ENCODE measurements at places on chromosomes 1 and 21.

DNA sequence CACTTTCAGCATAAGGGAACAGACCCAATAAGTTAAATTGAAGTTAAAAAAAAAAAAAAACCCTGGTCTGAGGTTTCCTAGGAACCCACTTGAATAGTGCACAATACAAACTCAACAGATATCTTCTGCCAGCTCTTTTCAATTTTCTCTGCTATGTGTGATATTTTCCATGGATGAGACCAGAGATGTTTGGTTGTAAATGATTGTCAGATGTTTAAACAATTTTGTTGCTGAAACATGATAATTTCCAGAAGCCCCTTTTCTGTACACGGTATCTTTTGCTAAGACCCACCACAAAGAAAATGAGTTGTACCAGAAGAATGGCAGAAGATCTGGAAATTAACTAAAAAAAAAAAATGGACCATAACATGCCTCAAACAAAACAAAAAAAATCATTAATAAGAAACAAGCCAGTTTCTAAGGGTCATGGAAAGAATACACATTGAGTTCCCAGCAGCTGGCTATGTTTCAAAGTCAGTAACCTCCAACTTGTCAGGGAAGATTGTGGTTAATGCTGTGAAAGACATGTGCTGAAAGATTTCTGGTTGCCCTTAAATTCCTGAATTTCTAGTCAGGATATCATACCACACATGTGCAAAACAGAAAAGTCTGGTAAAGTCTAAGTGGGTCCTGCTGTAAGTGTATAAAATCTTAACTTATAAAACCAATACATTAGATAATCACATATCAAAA is 35.6 kb upstream of the MGST3 start:
- DNase-seq: no peak

GRCh38 chr1:175015243-175015642 is 8.0 kb downstream of the MRPS14 start:
- no peak for DNase-seq

DNA sequence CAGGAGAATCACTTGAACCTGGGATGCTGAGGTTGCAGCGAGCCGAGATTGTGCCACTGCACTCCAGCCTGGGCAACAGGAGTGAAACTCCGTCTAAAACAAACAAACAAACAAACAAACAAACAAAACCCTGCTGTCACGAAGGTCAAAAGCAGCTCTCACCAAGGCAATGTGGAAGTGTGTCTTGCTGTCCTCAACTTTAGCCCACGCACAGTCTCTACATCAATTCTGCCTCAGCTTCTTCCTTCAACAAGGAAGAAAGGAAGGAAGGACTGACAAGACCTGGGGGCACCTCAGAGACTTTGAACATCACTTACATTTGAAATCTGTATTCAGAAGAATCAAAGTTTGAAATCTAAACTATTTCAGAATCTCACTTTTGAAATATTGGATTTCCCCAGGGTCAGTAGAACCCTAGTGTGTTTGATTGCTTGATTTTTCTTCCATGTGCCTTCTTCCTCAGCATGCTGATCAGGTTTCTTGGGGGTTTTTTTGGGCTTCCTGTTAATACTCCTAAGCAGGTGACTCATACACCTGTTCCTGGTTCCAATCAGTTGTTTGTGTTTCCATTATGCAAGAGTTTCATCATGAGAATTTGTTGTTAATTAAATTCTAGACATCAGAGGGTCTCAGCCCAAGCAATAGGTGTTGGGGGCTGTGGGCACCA is 6.5 kb upstream of the CSTB start:
- no peak for DNase-seq

DNA sequence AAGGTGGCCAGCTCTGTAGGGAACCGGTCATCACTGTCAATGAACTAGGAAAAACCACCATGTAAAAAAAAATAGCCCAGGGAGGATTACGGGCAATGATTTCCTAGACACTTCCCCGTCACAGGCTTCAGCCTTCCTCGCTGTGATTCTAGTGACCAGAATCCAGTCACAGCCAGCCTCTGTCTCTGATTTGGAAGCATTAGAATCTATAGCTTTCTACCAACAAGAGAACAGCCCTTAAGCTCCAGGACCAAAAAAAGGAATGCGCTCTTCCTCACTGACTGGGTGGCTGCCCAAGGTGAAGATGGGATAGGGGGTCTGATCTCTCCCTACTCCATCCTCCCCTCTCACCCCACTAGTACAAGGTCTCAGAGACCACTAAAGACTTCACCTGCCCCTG is 67.2 kb downstream of the TEX35 start:
- no peak for DNase-seq

- DNase-seq: no peak
Observed at GRCh38 chr21:16535626-16536025, 805.8 kb downstream of the USP25 start.

- peak; percentile 16 for DNase-seq
Observed at GRCh38 chr1:50368179-50369007, 54.9 kb downstream of the DMRTA2 start.

DNA sequence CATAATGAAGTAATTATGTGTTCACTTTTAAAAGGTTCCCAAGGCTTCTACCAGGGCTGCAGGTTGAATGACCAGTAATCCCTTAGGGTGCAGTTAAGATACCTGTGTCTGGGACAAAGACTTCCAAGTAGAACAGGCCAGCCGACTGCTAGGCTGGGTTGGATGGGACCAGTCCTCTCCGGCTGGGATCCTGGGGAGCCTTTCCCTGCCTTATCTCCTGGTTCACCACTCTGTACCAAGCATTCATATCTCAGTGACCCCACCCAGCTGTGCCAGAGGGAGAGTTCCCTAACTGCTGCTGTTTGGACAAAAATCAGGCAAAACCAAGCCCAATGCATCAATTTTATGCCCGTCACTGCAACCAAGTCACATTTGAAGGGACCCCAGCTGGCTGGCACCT is 116.2 kb upstream of the ATP1A1 start:
- DNase-seq: no peak

DNA sequence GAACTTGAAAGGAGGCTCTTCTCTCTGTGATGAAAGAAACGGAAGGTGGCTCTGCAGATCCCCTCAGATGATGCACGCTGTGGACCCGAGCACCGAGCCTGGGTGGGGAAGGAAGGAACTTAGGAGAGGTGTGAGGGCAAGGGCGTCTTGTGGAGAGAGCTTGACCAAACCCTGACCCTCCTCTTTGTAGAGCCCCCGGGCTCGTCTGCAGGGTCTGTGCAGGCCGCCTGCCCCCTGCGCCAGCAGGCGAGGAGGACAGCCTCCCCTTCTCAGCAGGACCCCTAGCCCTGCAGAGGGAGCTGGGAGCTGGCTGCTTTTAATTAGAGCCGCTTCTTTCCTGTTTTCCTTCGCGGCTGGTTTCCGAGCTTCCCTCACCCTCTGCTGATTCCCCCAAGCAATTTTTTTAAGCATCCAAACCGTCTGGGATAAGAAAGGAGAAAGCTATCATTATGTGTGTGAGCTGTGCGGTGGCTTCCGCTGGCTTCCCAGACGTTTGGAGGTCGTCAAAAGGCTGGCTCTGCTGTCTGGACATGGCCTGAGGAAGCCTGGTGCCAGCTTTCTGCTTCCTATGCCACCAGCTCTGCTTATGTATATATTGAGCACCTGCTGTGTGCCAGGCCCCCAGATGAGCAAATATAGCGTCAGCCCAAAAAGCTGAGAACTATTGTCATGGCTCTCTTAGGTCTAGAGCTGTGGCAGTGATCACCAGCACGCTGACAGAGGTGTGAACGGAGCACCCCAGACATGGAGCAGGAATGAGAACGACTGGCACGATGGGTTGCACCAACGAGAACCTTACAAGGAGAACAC is 160.2 kb upstream of the IRF2BP2 start:
- DNase-seq: no peak

- DNase-seq: no peak
Observed at GRCh38 chr1:11648732-11649158, 5.5 kb downstream of the FBXO2 start.

DNA sequence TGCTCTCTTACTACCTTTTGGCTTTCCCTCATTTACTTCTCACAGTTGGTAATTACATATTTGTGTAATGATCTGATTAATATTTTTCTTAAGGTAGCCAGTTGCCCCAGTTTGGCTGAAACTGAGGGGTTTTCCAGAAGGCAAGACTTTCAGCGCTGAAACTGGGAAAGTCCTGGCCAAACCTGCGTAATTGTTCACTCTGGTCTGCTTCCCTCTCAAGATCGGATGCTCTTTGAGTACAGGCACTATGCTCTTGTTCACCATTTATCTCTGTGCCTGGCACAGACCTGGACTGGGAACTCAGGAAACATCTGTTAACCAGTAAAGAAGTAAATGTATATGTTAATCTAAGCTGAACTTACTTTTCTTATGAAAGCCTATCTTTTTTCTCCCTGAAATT is 209.6 kb upstream of the HOOK1 start:
- DNase-seq: no peak

DNA sequence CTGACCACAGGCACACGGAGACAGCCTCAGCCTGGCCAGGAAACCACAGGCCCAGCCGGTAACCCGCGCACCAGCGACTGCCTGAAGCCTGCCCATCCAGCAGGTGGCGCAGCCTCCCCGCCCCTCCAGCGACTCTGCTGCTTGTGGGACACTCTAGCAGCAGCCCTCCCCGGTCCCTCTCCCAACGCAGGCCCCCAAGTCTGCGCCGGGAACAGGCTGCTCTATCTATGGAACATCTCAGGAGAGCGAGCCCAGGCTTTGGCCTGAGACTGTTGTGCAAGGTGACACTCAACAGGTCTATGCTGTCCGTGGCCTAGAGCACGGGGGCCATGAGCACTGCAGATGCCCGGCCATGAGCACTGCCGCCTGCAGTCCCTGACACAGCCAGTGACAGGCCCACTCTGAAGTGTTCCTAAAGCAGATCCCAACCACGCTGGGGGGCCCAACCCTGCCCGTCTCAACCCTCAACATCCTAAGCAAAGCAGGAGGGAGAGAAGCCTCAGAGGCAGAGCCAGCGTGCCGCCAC is 28.4 kb downstream of the WDR4 start:
- DNase-seq: peak; percentile 29

- peak; percentile 3 for DNase-seq
Observed at GRCh38 chr1:216742625-216743024, 19.4 kb upstream of the ESRRG start.

- DNase-seq: peak; percentile 70
Observed at GRCh38 chr1:226882631-226883409, 12.4 kb downstream of the PSEN2 start.

DNA sequence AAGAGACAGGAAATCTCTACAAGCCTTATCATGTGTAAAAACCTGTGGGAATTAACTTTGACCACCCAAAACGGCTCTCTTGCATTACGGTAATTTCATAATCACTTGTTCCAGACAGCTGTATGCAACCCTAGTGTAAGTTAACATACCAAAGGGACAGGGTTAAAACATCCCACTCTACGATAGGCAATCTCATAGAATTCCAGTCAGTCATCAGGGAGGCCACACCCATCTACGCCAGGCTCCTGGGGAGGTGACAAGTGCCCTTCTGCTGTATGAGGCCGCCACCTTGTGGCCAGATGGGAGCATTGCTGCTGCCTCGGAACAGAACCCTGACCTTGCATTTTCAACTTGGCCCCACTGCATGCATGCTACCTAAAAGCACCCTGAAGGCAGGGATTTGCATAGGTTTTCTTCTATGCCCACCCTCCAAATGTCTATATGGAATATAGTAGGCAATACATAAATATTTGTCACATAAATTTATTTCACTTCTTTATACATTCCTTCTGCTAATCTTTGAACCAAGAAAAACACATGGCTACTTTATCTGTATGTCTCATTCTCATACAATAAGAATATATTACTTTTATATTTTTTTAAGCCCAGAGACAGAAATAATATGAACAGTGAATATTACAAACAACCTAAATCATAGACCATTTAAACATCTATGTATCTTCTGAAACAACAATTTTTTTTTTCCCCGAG is 12.6 kb downstream of the HSF2BP start:
- DNase-seq: peak; percentile 93

DNA sequence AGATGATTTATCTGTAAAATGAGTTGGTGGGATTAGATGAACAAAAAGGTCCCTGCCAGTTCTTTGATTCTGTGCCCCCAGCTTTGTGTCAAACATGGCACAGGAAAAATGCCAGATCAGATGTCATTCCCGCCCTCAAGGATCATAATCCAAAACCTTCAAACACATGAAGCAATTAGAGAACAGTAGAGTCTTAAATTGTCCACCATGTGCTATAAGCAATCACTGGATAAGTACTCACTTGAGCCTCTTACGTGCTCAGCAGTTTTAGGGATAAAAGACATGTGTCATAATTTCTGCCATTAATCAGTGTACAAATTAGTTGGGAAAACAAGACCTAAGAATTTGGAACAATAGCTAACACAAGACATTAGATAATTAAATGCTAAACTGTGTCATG is 15.4 kb upstream of the KIAA0040 start:
- peak; percentile 98 for DNase-seq

- DNase-seq: no peak
Observed at GRCh38 chr21:36658926-36659325, 40.0 kb upstream of the SIM2 start.

GRCh38 chr1:31581821-31582810 is 5.8 kb downstream of the TINAGL1 start:
- DNase-seq: no peak

DNA sequence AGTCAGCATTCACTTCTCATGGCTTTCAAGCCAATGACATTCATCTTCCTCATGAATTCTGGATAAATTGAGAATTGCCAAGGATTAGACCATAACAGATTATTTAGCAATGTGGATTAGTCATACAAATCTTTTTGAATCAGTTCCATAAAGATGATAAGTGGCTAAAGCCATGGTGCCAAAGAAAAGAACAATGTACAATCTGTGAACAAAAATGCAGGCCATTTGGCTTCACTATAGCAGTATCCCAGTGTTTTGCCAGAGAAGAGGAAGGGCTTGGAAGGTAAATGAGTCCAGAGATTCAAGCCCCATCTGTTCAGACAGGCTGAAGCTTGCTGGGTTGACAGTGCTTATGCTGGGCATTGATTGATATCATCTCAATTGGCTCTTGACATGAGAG is 376.4 kb upstream of the LRRC7 start:
- DNase-seq: peak; percentile 92

- no peak for DNase-seq
Observed at GRCh38 chr1:230754796-230755195, 7.6 kb downstream of the CAPN9 start.

- no peak for DNase-seq
Observed at GRCh38 chr1:163770265-163770664, 448.5 kb downstream of the NUF2 start.

- no peak for DNase-seq
Observed at GRCh38 chr1:1182491-1183220, 9.0 kb downstream of the TTLL10 start.

- DNase-seq: no peak
Observed at GRCh38 chr1:215055281-215055935, 27.1 kb upstream of the KCNK2 start.

- DNase-seq: no peak
Observed at GRCh38 chr1:73744985-73745384, 453.0 kb downstream of the LRRIQ3 start.

- DNase-seq: no peak
Observed at GRCh38 chr1:153122831-153123421, 9.6 kb upstream of the SPRR2F start.

- DNase-seq: no peak
Observed at GRCh38 chr1:33394770-33395169, 36.1 kb downstream of the PHC2 start.

Data from NCI-H524 (cell line).